ENCODE measurements at places on chromosomes 5 and 9.
A peak's percentile ranks its signal among the peaks of the same experiment; 100 is the strongest.

- no peak for ATAC-seq
Observed at GRCh38 chr5:159504106-159504856, 174.0 kb upstream of the IL12B start.

GRCh38 chr9:120723565-120723964, 9.3 kb upstream of the MEGF9 start:
- no peak for ATAC-seq

- no peak for ATAC-seq
Observed at GRCh38 chr5:137641148-137641547, 94.7 kb downstream of the KLHL3 start.

DNA sequence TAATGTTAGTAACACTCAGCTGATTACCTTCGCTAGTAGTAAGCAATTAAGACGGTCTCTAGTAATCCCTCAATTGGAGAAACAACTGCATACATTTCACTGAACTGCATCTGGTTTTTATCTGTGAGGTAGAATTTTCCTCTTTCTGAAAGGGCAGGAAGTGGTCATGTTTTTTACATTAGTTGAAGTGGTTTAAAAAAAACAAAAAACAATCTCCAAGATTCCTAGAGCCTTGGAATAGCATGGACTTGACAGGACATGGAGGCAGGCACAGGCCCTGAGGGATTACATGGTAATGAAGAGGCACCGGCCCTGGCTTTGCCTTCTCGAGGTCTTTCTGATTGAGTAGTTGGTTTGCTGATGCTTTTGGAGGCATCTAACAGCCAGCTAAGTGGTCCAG, 25.8 kb downstream of the THBS4 start:
- ATAC-seq, result peak; percentile 89

DNA sequence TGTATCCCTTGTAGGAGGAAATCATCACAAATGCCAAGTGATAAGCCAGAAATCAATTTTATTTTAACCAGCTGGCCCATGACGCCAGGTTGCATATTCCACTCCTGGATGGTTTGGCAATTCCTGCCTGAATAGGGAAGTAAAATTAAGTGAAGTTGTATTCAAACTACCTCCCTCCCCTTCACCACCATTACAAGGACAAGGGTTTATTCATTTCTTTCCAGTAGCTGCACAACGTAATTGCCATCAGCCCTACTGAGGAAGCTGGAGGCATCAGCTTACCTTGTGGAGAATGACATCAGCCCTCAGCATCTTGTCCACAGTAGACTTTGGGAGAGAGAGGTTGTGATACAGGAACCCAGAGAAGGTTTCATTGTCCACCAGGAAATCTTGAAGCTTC, 66.6 kb downstream of the ABCA1 start:
- no peak for ATAC-seq
